Fibroblast of gingiva (primary cell): ENCODE measurements at places on chromosomes 2 and 18.
A peak's percentile ranks its signal among the peaks of the same experiment; 100 is the strongest.

DNA sequence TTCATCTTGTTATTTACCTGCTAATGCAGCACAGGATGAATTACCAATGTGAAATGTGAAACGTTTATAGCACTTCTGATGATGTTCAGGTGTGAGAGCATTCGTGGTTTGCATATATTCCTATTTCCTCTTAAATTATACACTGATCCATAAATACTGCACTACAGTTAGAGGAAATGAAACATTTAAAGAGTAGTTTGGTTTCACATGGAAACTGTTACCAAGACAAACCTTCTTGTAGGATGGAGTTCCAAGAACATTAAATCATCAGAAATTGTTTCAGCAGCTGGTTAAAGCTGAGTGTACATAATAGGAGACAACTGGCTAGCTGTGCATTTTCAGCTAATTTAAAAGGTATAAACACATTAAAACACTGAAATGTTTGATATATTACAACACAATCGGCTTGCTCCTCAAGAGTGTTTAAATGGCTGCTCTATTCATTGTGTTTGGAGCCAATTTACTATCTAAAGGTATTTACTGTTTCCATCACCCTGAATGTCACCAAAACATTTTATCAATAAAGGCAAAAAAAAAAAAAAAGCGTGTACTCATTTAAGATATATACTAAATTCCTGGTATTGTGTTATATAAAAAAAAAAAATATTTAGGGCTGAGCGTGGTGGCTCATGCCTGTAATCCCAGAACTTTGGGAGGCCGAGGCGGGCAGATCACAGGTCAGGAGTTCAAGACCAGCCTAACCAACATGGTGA lies 100.6 kb downstream of the DYM start:
- peak; percentile 67 for DNase-seq

DNA sequence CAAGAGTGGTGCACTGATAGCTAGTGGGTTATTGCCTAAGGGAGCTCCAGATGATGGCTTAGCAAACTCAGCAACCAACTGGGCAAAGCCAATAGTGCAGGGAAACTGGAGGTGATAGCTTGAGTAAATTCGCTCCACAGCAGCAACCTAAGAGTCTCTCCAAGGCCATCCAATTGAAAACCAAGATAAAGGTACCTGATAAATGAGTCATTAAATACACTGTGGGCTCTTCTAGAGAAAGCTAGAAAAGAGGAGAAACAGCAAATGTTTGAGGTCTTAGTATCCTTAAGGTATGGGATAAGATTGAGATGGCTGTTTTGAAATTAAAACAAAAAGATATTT lies 197.8 kb upstream of the ERBB4 start:
- no peak for DNase-seq

- DNase-seq, result no peak
Observed at GRCh38 chr2:8457092-8457481, 224.8 kb upstream of the ID2 start.

DNA sequence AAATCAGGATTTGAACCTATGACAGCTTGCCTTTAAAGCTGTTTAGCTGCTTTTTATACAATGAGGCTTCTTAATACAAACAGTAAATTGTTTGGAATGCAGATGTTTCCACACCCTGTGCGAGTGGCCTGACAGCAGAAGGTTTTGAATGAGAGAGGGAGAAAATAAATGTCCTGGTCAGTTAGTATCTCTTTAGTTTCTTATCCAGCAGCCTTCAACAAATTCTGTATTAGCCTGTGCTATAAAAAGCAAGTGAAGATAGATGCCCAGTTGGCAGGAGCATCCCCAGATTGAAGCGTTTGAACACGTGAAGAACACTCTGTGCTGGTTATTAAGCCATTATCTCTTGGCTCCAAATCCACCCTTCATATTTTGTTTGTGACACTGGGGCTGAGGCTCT lies 70.6 kb downstream of the CERS6 start:
- DNase-seq, result peak; percentile 52

DNA sequence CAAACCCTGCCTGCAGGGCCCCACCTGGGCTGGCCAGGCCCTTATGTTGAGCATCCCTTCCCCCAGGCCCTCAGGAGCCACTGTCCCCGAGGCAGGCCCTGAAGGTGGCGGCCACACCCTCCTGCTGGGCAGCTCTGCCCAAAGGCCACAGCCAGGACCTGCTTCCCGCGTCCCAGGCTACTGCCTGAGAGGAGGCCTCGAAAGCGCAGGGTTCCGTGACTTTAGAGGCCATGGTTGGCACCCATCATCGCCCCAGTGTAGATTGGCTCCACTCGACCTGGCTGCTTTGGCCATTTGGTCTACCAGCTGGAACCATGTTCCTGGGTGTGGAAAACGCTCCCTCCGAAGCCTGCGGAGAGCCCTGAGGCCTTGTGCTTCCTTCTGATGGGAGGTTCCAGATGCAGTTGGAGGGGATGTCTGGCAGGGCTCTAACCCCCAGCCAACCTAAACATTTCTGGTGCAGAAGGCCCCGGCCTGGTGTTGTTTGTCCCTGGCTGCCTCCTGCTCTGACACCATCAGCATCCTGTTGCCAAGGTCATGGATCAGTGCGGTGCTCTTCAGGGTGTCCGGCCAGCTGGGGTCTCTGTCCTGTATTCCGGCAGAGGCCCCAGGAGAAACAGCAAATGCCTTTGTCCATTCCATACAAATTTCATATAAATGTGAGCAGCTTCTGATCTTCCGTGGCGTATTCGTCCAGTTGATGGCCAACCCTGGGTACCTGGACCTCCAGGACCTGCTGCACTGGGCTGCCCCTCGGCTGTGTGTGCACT lies 14.7 kb downstream of the CAPN10 start:
- no peak for DNase-seq

GRCh38 chr2:199524689-199525574 lies 67.2 kb upstream of the SATB2 start:
- DNase-seq, result no peak

GRCh38 chr18:49546719-49547273 lies 15.1 kb upstream of the LIPG start:
- DNase-seq, result no peak

- peak; percentile 74 for DNase-seq
Observed at GRCh38 chr2:64462940-64463700, 9.2 kb downstream of the LGALSL start.

DNA sequence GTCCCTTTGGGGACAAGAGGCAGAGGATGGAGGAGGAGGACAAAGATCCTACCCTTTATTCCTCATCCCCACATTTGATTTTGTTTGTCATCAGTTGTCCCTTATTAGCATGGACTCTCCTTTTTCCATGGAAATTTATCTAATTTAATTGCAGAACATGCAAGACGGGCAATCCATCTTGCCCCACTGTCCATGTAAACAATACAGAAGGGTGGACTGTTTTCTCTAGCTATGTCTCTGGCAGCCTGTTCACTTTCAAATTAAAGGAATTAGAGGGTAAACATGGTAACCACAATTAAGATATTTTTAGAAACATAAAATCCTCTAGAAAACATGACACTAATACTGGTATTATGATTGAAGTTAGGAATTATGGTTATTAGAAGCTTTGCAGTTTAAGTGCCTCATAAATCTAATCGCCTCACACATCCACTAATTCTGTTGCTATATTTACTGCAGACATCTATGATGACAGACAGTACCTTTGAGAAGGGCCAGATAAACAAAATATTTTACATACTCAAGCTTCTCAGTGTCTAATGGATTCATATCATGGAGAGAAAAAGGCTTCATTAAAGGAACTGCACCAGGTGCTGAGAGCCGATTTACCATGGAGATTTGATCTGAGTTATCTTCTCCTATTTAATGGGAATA lies 215.5 kb downstream of the LNPK start:
- DNase-seq, result no peak

DNA sequence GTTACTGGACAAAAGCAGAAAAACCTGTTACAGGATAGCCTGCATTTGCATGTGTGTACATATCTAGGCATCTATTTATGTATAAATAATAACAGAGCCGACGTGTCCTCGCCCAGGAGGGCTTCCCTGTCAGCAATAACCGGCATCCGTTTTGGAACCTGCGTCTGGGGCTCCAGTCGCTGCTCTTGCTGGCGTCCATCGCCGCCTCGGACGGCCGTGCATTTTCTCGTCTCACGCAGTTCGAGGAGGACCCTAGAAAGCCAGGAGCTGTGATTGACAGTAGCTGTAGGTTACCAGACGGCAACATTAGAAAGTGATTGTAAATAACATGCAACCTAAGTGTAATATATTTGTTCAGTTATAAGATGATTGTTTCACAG lies 132.6 kb downstream of the NFATC1 start:
- DNase-seq, result no peak

DNA sequence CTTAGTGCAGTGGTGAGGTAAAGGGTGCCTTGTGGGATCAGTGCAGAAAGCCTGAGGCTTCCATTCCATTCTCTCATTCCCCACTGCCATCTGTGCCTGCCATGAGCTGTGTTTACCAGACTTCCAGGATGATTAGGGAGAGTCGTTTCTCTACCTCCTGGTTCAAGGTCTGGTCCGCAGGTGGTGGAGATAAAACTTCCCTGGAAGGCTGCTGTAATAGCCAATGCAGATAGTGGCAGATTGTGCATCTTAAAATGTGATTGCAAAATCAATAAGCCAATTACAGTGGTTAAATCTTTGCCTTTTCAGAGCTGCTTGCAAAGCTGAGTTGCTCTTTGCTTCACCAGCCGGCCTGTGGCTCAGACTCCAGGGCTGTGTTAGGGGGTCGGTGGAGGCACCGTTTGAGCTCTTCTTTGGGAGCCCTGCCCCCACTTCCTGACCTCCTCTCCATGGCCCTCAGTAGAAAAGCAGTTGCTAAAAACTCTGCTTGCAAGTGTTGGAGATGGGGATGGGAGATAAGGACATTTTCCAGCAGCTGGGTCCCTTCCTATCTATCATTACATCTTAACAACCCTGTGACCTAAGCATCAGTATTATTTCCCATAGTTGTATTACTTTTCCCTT lies 95.2 kb upstream of the HS6ST1 start:
- no peak for DNase-seq
